COLO829 (cell line): ENCODE measurements at places on chromosomes 4 and X.

- peak; percentile 14 for DNase-seq
Measured at GRCh38 chrX:101260435-101260834, 30.7 kb downstream of the TAF7L start.

DNA sequence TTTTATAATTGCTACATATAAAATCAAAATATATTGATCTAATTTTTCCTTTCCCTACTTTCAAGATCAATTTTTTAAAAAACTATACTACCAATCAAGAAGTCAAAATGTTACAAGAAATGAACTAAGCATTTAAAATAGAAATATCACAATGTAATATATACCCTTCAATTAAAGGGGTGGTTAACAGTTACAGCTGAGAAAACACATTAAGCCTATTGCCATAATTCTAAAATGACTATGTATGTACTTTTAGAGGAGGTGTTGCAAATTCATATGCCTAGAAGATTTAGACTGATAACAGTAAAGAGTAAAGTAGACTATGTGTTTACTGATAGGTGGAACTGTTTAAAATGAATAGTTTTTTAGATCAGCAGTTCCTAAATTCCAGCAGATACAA lies 3.7 kb downstream of the NUP54 start:
- DNase-seq: no peak

DNA sequence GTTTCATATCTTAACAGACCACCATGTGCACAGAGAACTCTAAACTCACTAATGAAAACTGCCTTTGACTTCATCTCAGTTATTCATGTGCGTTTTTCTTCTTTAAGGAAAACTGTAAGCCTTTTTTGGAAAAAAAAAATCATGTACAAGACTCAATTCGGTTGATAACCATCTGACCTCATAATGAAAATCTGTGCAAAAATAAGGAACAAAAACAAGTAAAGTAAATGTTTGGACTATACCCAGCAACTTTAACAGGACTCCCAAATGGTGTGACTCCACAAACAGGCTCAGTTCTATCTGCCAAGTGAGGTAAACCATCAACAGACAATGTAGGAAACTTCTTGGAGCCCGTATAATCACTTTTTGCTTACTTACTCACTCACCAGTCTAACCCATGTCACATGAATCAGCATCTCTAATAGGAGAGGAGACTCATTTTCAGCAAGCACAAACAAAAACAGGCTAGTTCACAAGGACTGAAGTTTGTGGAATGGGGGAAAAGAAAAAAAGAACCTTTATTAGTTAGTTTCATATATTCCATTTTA lies 9.3 kb downstream of the APOO start:
- no peak for DNase-seq

DNA sequence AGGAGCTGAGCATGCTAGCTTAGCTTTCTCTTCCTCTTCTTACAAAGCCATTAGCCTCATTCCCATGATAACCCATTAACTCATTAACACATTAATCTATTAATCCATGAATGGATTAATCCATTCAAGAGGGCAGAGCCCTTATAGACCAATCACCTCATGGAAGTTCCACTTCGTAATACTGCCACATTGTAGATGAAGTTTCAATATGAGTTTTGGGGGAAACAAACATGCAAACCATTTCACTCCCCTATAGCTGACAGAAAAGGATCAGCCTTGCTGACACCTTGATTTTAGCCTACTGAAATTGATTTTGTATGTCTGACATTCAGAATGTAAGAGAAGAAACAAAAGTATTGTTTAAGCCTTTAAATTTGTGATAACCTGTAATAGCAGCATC lies 251.8 kb upstream of the GALNTL6 start:
- DNase-seq: no peak

DNA sequence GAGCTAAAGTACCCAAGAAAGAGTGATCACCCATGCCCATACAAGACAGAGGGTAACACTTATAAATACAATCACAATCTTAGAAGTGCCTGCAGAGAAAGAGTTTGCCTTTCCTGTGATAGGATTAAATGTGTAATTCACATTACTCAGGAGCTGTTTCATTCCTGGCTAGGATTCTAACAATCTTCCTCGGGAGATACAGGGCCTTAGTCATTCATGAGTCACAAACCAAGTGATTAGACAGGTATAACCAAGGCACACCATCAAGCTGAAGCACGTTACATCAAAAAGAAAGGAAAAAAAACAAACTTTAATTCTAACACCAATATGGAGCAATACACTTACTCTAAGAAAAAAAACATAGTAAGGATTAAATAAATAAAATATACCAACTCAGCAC lies 14.9 kb downstream of the ABCG2 start:
- peak; percentile 13 for DNase-seq

GRCh38 chr4:36010397-36010929 lies 233.9 kb downstream of the ARAP2 start:
- DNase-seq: no peak

GRCh38 chr4:5192271-5192670 lies 141.0 kb downstream of the STK32B start:
- DNase-seq: peak; percentile 56

- no peak for DNase-seq
Measured at GRCh38 chr4:94743838-94744237, 13.9 kb upstream of the BMPR1B start.

DNA sequence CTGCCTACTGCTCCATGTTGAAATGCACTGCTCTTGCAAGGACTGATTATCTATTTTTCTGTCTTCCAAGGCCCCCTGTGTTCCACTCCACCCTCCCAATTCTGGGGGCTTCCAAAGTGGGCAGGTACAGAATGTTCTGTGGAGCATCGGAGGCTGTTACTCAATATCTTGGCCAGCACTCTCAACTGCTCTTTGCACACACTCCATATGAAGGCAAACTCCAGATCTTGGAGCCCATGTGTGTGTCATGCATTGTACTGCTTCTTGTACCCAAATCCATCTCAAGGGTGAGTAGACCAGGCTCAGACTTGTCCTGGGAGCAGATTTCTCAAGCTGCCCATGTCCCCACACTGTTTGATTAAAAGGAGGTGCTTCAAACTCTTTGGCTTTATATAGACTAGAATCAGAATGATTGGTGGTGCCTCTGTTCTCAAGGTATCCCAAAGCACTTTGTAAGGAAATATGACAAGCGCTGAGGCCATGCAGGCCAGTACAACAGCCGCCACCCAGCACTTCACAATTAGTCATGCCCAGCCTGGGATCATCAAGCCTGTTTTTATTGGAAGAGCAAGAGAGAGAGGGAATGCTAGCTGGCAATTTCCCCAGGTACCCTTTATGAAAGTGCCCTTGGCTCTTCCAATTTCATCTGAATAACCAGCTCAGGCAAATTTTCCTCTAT lies 44.3 kb downstream of the AR start:
- DNase-seq: no peak

DNA sequence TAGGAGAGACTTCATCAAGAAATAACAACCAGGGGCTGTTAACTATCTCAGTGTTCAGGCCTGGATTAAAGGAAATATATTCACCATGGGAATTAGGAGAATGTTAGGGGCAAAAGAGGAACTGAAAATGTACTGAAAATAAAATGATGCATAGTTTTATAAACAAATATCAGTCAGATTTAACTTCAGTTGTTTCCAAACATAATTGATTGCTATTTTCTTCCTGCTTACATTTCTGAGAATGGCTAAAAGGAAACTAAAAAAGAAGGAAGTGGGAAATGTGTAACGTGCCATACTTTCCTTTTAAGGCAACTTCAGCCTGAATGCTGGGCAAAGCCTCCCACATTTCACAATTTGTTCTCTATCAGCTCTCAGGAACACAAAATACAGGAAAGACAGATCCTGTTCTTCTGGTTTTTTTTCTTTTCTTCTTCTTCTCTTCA lies 178.1 kb downstream of the MAML3 start:
- DNase-seq: no peak

GRCh38 chrX:71991164-71991563 lies 80.5 kb downstream of the NHSL2 start:
- no peak for DNase-seq

- DNase-seq: no peak
Measured at GRCh38 chr4:140529434-140529833, 5.5 kb downstream of the ELMOD2 start.

DNA sequence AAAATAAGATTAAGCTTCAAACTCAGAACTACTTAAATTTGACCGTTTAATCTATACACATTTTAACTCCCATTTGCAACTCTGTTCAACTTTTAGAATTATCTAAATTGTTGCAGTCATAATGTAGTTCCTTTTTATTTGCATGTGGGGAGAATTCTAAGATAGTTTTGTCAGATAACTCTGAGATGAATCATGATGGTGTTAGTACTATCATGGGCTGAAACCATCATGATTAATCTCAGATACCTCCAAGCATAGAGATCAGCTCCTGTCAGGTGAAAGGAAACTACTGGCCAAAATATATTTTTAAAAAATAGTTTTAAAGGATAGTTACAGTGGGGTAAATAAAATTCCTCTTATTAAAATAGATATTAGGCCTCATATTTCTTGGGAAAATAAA lies 39.0 kb downstream of the FBXO8 start:
- DNase-seq: no peak
